ENCODE measurements at places on chromosomes 1 and 21. TPM values are rescaled to one million over a fixed set of nuclear protein-coding genes. Genes with fewer than 3 reads are reported as not detected.

- peak overlapping the region; percentile 21 for H3K4me3 ChIP-seq
- H3K27me3 ChIP-seq: no peaks in the 10 kb centered on the region
- no peaks in the 10 kb centered on the region for H3K36me3 ChIP-seq
- no peak overlapping the region for H3K27ac ChIP-seq
Observed at GRCh38 chr1:10502206-10502605, 27.5 kb downstream of the PEX14 start.

GRCh38 chr1:52142220-52143183 is 613 bp downstream of the ZFYVE9 start:
- peaks cover 33% of the 10 kb centered on the region for H3K27me3 ChIP-seq
- no peaks in the 10 kb centered on the region for H3K36me3 ChIP-seq
- peak; percentile 2 for DNase-seq
- peak overlapping the region; percentile 44 for H3K4me3 ChIP-seq
- H3K4me1 ChIP-seq: peaks cover 21% of the 10 kb centered on the region

GRCh38 chr1:224411766-224412165 is 22.8 kb downstream of the WDR26 start:
- H3K27me3 ChIP-seq: no peaks in the 10 kb centered on the region
- no peak for DNase-seq
- peaks cover 81% of the 10 kb centered on the region for H3K36me3 ChIP-seq
- H3K4me3 ChIP-seq: no peak overlapping the region
- no peak overlapping the region for H3K27ac ChIP-seq

GRCh38 chr1:116311756-116312680 is 61.0 kb upstream of the ATP1A1 start:
- no peak overlapping the region for H3K27ac ChIP-seq
- no peaks in the 10 kb centered on the region for H3K4me1 ChIP-seq
- no peak for DNase-seq
- no peaks in the 10 kb centered on the region for H3K36me3 ChIP-seq
- peaks cover 2% of the 10 kb centered on the region for H3K27me3 ChIP-seq
- no peak overlapping the region for H3K4me3 ChIP-seq

- H3K27ac ChIP-seq: no peak overlapping the region
- DNase-seq: no peak
- no peak overlapping the region for H3K4me3 ChIP-seq
- peaks cover 4% of the 10 kb centered on the region for H3K36me3 ChIP-seq
- H3K27me3 ChIP-seq: no peaks in the 10 kb centered on the region
Observed at GRCh38 chr1:109186733-109187086, 27.0 kb upstream of the SARS1 start.

DNA sequence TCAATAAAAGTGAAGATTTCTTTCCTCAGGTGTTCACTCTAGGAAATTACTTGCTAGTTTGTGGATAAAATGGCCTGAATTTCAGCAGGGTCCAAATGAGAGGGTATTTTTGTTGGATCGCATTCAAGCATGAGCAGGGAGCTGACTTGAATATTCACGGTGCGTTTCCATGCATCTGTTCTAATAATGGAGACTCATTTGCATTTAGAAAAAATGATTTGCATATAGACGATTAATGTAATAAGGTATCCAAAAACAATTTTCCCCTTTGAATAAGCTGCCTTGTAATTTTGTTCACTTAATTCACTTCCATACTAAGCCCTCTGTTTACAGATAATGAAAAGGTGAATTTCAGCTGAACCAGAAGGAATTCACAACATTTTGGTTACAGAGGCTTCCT is 130.9 kb upstream of the AJAP1 start:
- H3K4me3 ChIP-seq: no peak overlapping the region
- no peak overlapping the region for H3K27ac ChIP-seq
- no peaks in the 10 kb centered on the region for H3K4me1 ChIP-seq
- no peaks in the 10 kb centered on the region for H3K36me3 ChIP-seq
- H3K27me3 ChIP-seq: no peaks in the 10 kb centered on the region
- no peak for DNase-seq

- peak overlapping the region; percentile 94 for H3K27ac ChIP-seq
- peaks cover 45% of the 10 kb centered on the region for H3K4me1 ChIP-seq
- H3K4me3 ChIP-seq: peak overlapping the region; percentile 90
- H3K27me3 ChIP-seq: no peaks in the 10 kb centered on the region
Observed at GRCh38 chr1:205774198-205775014, 876 bp downstream of the RAB29 start.

GRCh38 chr1:61142726-61143500 is 60.6 kb downstream of the NFIA start:
- H3K27me3 ChIP-seq: no peaks in the 10 kb centered on the region
- no peaks in the 10 kb centered on the region for H3K36me3 ChIP-seq
- no peak overlapping the region for H3K4me3 ChIP-seq
- no peak overlapping the region for H3K27ac ChIP-seq
- no peak for DNase-seq
- no peaks in the 10 kb centered on the region for H3K4me1 ChIP-seq

GRCh38 chr1:11790101-11790879 is 15.5 kb downstream of the MTHFR start:
- no peak for DNase-seq
- H3K27me3 ChIP-seq: no peaks in the 10 kb centered on the region
- H3K36me3 ChIP-seq: peaks cover 31% of the 10 kb centered on the region
- no peak overlapping the region for H3K27ac ChIP-seq
- no peak overlapping the region for H3K4me3 ChIP-seq

DNA sequence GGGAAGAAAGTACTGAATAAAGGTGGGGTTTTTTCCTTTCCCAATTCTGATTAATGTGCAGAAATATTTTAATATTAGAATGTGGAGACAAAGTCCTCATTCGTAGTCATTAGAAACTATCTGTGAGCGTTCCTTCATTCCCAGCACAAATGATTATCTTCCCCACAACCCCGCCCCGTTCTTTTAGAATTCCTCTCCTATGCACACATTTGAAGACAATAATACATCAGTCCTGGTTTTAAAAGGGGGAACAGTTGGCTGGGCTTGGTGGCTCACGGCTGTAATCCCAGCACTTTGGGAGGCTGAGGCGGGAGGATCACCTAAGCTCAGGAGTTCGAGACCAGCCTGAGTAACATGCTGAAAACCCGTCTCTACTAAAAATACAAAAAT is 876 bp downstream of the ALDH9A1 start:
- H3K36me3 ChIP-seq: peaks cover 10% of the 10 kb centered on the region
- H3K27me3 ChIP-seq: no peaks in the 10 kb centered on the region
- H3K4me3 ChIP-seq: peak overlapping the region; percentile 93
- H3K27ac ChIP-seq: peak overlapping the region; percentile 91
- peaks cover 26% of the 10 kb centered on the region for H3K4me1 ChIP-seq
- DNase-seq: no peak

- H3K36me3 ChIP-seq: no peaks in the 10 kb centered on the region
- no peak overlapping the region for H3K27ac ChIP-seq
- no peaks in the 10 kb centered on the region for H3K27me3 ChIP-seq
- DNase-seq: no peak
Observed at GRCh38 chr1:3604997-3605823, 6.1 kb downstream of the MEGF6 start.

DNA sequence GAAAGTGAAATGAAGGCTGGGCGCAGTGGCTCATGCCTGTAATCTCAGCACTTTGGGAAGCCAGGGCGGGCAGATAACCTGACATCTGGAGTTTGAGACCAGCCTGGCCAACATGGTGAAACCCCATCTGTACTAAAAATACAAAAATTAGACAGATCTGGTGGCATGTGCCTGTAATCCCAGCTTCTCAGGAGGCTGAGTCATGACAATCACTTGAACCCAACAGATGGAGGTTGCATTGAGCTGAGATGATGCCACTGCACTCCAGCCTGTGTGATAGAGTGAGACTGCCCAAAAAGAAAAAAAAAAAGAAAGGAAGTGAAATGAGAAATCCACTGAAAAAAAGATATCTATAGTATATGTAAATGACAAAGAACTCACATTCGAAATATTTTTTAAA is 439.9 kb downstream of the DISC1 start:
- no peak overlapping the region for H3K4me3 ChIP-seq
- no peak overlapping the region for H3K27ac ChIP-seq
- H3K4me1 ChIP-seq: no peaks in the 10 kb centered on the region

GRCh38 chr1:162956922-162957321 is 95.9 kb upstream of the CCDC190 start:
- H3K36me3 ChIP-seq: no peaks in the 10 kb centered on the region
- H3K27ac ChIP-seq: no peak overlapping the region
- DNase-seq: no peak
- no peaks in the 10 kb centered on the region for H3K27me3 ChIP-seq

GRCh38 chr21:34031835-34032370 is 41.5 kb upstream of the MRPS6 start:
- H3K4me3 ChIP-seq: no peak overlapping the region
- DNase-seq: no peak
- H3K36me3 ChIP-seq: no peaks in the 10 kb centered on the region

DNA sequence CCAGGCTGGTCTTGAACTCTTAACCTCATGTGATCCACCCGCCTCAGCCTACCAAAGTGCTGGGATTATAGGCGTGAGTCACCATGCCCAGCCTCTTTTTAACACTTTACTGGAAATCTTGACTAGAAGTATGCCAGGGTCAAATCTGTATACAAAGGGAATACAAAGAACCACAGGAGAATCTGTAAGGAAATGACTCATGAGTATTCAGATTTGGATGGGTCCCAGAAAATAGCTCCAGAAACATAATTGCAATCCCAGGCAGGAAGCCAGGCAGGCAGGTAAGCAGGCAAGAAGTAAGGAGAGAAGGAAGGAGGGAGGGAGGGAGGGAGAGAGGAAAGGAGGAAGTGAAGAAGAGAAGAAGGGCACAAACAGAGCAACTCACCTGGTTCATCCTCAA is 22.8 kb upstream of the TIAM1 start:
- H3K36me3 ChIP-seq: no peaks in the 10 kb centered on the region
- H3K27me3 ChIP-seq: no peaks in the 10 kb centered on the region
- peaks cover 19% of the 10 kb centered on the region for H3K4me1 ChIP-seq
- no peak overlapping the region for H3K4me3 ChIP-seq
- H3K27ac ChIP-seq: no peak overlapping the region
- no peak for DNase-seq

- no peak for DNase-seq
- H3K27me3 ChIP-seq: no peaks in the 10 kb centered on the region
- H3K36me3 ChIP-seq: no peaks in the 10 kb centered on the region
- no peak overlapping the region for H3K4me3 ChIP-seq
- no peak overlapping the region for H3K27ac ChIP-seq
Observed at GRCh38 chr1:227546059-227546458, 17.3 kb upstream of the ZNF678 start.

- H3K4me3 ChIP-seq: no peak overlapping the region
- H3K27me3 ChIP-seq: no peaks in the 10 kb centered on the region
- DNase-seq: no peak
Observed at GRCh38 chr1:234915924-234916675, 212.5 kb downstream of the TOMM20 start.

DNA sequence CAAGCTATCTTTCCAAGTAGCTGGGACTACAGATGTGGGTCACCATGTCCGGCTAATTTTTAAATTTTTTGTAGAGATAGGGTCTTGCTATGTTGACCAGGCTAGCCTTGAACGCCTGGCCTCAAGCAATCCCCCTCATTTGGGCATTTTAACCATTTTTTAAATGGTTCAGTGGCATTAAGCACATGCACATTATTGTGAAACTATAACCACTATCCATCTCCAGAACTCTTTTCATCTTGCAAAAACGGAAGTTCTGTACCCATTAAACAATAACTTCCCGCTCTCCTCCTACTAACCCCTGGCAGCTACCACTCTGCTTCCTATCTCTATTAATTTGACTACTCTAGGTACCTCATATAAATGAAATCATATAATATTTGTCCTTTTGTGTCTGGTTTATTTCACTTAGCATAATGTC is 4.8 kb upstream of the IL6R start:
- peaks cover 45% of the 10 kb centered on the region for H3K4me1 ChIP-seq
- H3K27me3 ChIP-seq: no peaks in the 10 kb centered on the region
- no peaks in the 10 kb centered on the region for H3K36me3 ChIP-seq
- H3K4me3 ChIP-seq: no peak overlapping the region

DNA sequence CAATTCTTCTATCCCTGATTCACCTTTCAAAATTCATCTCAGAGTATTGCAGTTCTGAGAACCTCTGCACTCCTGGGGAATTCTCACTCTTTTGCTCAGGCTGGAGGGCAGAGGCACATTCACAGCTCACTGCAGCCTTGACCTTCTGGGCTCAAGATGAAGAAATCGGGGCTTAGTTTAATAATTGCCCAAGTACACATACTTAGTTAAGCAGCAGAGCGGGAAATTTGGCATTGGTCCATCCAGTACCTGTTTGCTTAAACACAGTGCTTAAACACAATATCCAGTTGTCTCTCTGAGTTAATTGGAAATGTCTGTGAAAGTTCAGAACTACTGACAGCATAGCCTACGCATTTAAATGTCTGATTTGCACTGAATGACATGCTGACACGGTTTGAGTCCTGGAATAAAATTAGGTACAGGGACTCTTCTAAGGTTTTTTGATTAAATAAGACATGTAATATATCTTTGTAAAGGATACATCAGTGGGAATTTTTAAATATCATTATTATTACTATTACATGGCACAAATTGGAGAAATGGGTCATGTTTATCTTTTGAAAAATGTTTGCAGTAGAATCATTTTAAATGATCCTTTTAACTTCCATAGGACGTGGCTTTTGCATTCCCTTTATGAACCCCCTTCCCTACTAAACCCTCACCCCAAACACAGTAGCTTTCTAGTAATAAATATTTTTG is 337.4 kb downstream of the SRGAP2C start:
- no peak for DNase-seq
- H3K4me3 ChIP-seq: no peak overlapping the region
- H3K27me3 ChIP-seq: no peaks in the 10 kb centered on the region
- H3K27ac ChIP-seq: no peak overlapping the region
- H3K4me1 ChIP-seq: peaks cover 24% of the 10 kb centered on the region
- no peaks in the 10 kb centered on the region for H3K36me3 ChIP-seq

GRCh38 chr1:224431726-224432125 is 2.9 kb downstream of the WDR26 start:
- no peaks in the 10 kb centered on the region for H3K27me3 ChIP-seq
- H3K27ac ChIP-seq: peak overlapping the region; percentile 90
- DNase-seq: no peak
- H3K4me1 ChIP-seq: peaks cover 69% of the 10 kb centered on the region
- H3K36me3 ChIP-seq: peaks cover 16% of the 10 kb centered on the region
- peak overlapping the region; percentile 91 for H3K4me3 ChIP-seq

DNA sequence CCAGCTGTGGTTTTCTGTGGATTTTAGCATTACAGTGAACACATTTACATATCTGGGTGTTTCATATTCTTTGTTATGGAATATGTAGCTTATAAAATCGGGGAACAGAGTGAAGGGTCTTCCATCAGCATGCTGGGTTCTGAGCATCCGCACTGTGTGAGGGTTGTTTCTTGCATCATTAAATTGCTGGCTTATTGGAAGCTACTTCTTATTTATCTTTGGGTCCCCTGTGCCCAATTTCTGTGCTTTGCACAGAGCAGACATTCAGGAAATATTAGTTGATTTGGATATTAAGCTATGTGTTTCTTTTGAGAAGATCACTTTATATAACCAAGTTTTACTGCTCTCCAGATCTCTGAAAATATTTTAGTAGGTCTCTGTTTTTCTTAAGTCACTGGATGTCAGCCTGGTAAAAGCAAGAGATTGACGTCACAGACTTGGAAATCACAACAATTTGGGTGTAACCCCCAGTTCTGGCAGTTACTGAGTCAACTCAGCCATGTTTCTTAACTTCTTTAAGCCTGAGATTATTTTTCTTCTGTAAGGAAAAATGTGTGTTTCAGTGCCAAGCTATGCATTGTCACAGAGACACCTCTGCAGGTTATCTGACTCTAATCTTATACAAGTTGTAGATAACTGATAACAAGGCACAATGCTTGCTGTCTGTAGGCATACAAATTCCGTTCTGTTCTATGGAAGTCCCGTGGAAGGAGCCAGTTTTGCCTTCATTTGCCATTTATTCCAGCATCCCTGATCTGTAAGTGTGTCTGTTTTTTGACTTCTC is 258.3 kb upstream of the KAZN start:
- DNase-seq: no peak
- H3K27ac ChIP-seq: no peak overlapping the region
- no peaks in the 10 kb centered on the region for H3K36me3 ChIP-seq
- H3K27me3 ChIP-seq: peaks cover 3% of the 10 kb centered on the region
- H3K4me1 ChIP-seq: no peaks in the 10 kb centered on the region

The EDEM3 gene
- total RNA-seq: 38.5 TPM

The NUDT4B gene
- total RNA-seq: not detected

The BATF3 gene
- total RNA-seq: 2.6 TPM

The PKP1 gene
- total RNA-seq: not detected

The MXRA8 gene
- total RNA-seq: 0.17 TPM
